ENCODE measurements at places on chromosomes 1 and 21.

DNA sequence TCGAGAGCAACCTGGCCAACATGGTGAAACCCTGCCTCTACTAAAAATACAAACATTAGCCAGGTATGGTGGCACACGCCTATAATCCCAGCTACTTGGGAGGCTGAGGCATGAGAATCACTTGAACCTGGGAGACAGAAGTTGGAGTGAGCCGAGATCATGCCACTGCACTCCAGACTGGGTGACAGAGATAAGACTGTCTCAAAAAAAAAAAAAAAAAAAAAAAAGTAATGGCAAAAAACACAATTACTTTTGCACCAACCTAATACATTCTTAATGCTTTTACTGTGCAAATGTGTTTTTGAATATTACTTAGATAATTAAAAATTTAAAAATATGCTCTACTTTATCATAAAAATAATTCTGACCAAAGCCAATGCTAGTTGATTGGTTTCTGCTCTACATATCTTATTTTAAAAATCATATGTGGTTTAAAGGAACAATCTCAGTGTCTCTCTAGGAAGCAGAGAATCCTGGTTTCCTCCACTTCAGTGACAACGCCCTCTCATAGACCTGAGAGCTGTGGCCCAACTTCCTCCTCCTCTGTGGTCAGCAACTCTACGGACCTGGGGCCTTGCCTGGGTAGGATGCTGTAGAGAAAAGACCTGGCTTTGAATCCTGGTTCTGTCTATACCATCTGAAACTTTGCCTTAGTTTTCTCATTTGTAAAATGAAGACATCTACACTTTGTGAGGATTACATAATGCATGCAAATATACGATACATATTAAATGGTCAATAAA lies 64.7 kb downstream of the TGFBR3 start:
- DNase-seq, result no peak

DNA sequence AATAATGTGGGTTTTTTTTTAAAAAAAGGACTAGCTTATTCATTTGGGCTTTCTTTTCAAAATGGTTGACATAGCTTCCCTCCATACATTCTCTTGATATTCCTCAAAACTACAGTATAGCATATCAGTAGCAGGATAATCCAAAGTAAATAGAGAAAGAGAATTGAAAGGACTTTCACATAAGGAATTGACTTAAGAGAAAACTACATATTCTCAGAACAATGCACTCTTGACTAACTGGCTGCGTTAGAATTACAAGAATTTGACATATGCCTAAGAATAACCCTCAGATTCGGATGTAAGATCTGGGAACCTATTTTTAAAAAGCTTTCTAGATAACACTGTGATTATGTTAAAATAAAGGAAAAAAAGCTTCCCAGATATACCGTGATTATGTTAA lies 3.1 kb downstream of the PRKAB2 start:
- DNase-seq, result no peak

GRCh38 chr1:201761871-201762270 lies 67.1 kb upstream of the IPO9 start:
- DNase-seq, result no peak

GRCh38 chr1:111882559-111882958 lies 106.9 kb downstream of the KCND3 start:
- DNase-seq, result no peak

DNA sequence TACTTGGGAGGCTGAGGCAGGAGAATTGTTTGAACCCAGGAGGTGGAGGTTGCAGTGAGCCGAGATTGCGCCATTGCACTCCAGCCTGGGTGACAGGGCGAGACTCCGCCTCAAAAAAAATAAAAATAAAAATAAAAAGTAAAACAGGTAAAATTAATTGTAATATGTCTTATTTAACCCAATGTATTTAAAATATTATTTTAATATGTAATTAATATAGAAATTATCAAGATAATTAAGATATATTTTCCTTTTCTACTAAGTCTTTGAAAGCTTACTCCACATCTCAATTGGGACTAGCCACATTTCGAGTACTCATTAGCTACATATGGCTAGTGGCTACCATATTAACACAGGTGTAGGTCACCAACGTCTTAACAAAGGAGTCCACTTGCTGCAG lies 61.6 kb upstream of the IPO9 start:
- no peak for DNase-seq

DNA sequence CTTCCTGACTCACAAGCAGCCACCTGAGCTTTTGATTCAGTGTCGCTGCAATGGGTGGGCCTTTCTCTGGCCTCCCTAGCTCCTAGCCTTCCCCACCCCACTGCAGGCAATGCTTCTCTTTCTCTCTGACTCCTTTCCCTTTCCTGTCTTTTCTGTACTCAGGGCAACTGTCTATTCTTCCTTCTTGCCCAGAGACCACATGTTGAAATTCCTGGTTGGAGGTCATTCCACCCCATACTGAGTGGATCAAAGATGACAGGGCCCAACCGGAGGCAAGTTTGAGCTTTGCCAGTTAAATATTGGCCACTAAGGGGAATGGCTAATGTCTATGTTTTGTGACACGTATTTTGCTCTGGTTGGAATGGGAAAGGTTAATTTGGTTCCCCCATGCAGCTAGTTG lies 65.2 kb upstream of the ARID1A start:
- no peak for DNase-seq

GRCh38 chr1:191561276-191561675 lies 597.0 kb upstream of the RGS18 start:
- no peak for DNase-seq

DNA sequence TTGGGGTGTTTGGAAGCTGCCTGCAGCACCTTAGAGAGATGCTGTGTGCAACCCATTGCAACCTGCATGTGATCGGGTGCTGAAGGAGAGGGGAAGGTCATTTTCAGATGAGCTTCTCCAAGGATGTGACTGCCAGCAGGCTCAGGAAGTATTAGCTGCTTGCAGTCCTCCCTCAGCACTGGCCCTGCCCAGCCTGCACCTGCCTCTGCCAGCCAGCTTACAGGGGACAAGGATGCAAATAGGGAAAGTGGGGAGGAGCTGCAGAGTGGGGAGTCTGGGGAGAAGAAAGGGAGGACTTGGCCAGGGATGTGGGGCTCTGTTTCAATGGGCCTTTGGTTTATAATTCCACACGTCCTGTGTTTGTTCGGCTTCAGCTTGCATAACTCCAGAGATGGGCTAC lies 254.5 kb downstream of the RRAGC start:
- DNase-seq, result no peak

GRCh38 chr1:184299796-184300195 lies 87.0 kb upstream of the C1orf21 start:
- DNase-seq, result no peak

DNA sequence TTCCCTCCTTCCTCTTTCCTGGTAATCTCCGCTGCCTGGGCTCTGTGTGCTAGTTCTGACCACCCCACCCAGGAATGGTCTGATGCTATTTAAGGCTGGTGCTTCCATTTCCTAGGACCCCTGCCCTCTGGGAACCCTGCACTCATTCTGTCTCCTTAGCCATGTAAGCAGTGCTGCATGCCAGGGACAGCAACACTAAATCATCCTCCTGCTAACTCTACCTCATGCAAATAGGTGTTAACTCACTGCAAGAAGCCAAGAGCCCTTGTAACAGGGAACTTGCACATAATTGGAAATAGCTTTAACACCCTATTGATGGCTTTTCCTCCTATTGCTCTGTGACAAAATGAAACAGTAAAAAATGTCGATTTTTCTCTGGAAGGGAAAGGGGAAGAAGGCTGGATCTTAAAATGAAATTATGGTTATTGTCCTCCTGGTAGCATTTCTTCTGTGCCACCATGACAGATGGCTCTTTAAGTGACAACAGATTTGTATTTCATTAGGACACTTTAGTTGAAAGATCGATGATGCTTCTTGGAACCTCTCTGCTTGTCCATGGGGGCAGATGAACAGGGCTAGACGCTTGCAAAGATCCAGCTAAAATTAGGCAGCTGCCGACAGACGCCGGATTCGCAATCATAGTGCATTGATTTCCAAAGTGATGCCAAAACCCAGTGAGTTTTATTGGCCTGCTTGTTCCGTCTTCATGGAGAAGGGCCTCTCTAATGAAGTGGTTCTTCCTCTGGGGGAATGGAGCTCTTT lies 551.7 kb downstream of the MATN1 start:
- no peak for DNase-seq

GRCh38 chr1:245245021-245245667 lies 90.4 kb downstream of the KIF26B start:
- no peak for DNase-seq

Data from activated CD4-positive, alpha-beta T cell treated with anti-CD3 and anti-CD28 coated beads, Interleukin-2, amount 50 U/mL, for 24 hours (primary cell).